ENCODE measurements at places on chromosomes 12 and 14. TPM values are rescaled to one million over a fixed set of nuclear protein-coding genes. Genes with fewer than 3 reads are reported as not detected.

The ETFBKMT gene
- total RNA-seq, result 2.7 TPM

The TRPV4 gene
- total RNA-seq, result 1.7 TPM

The REM2 gene
- total RNA-seq, result not detected

The KLRC4 gene
- not detected for total RNA-seq

The CLEC2D gene
- total RNA-seq, result 3.5 TPM

The LRRC23 gene
- total RNA-seq, result 2.1 TPM

The ASIC1 gene
- 1.1 TPM for total RNA-seq

The PLEKHA5 gene
- 21.8 TPM for total RNA-seq

The RIMBP2 gene
- total RNA-seq, result not detected

The RNASE7 gene
- not detected for total RNA-seq

The TBX5 gene
- total RNA-seq, result not detected

The FGF23 gene
- total RNA-seq, result not detected

The ESR2 gene
- total RNA-seq, result 0.27 TPM

The SNAPC1 gene
- 20.3 TPM for total RNA-seq

The KRT73 gene
- not detected for total RNA-seq

The AHNAK2 gene
- 112 TPM for total RNA-seq

The ASB2 gene
- total RNA-seq, result not detected

The SLC6A13 gene
- total RNA-seq, result not detected

The SERPINA12 gene
- total RNA-seq, result not detected

The TSHR gene
- total RNA-seq, result not detected

The IL23A gene
- not detected for total RNA-seq

The ACSS3 gene
- 0.43 TPM for total RNA-seq

The CMA1 gene
- not detected for total RNA-seq

The KCNA1 gene
- total RNA-seq, result not detected

The RPS6KL1 gene
- 12.5 TPM for total RNA-seq

The OASL gene
- total RNA-seq, result 0.29 TPM

The AQP6 gene
- total RNA-seq, result not detected

The PITPNM2 gene
- 9.1 TPM for total RNA-seq

The DNM1L gene
- 143 TPM for total RNA-seq

The NRXN3 gene
- total RNA-seq, result 0.22 TPM

The SOX5 gene
- 1.3 TPM for total RNA-seq

Data from thoracic aorta endothelial cell (primary cell).